CD4-positive, alpha-beta T cell treated with Interleukin-1 beta for 1 hour (primary cell): ENCODE measurements at places on chromosomes 3 and 15.

DNA sequence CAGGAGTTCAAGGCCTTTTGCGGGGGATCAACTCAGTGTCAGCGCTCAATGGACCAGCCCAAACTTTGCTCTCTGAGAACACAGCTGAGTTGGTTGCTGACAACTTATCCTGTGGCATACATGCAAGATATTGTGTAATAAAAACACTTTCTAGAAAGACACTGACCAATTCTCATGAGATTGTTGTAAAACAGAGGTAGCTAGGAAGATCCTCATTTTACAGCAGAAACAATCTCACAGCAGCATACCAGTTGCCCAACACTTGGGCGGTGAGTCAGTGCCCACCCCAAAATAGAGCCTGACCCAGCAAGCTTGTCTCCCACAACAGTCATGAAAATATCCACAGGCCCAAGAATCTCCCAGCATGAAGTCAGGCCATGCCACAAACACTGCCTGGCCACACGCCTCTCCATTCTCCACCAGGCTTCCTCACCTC, 18.2 kb downstream of the KLHL6 start:
- DNase-seq: peak; percentile 78

- peak; percentile 93 for DNase-seq
Measured at GRCh38 chr3:150763122-150763840, at the start of gene SIAH2. TSS of gene SIAH2 (minus strand) at chr3:150763169. CDS start at chr3:150762849, 320 bp downstream.

- DNase-seq: no peak
Measured at GRCh38 chr3:101735833-101736232, 11.4 kb downstream of the CEP97 start.

- DNase-seq: peak; percentile 91
Measured at GRCh38 chr15:90059208-90059985, 42.9 kb downstream of the IDH2 start.

DNA sequence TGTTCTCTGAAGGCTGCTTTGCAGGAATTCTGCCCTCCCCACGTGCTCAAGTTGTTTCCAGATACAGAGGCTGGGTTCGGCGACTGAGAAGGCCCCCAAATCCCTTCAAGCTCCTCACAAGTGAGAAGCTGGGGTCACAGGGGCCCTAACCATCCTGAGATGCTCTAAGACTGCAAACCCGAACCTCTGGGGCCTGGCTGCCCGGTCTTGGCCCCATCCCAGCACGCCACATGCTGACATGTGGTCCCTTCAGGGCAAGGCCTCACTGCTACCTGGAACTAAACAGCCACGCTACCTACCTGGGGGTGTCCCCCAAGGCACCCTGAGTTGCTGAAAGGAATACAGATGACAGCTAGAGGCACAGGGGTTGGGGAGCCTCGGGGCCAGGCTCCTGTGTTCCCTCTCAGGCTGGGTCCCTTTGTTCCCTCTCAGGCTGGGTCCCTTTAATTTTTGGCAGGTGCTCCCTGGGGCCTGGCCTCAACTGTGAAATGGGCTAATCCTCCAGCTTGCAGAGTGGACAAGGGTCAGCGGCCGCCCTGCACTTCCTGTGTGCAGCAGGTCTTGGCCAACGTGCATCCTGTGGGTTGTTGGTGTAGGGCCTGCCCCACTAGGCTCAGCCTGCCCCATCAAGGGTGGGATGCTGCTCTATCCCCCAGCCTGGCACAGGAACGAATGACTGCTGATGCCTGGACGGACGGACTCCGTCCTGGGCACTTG, 32.5 kb downstream of the KLHL25 start:
- no peak for DNase-seq

GRCh38 chr15:100663086-100663914, 60.9 kb downstream of the ASB7 start:
- DNase-seq: no peak

GRCh38 chr3:105356396-105356795, 10.3 kb upstream of the ALCAM start:
- DNase-seq: no peak

- DNase-seq: peak; percentile 87
Measured at GRCh38 chr3:13073326-13074005, at the start of gene IQSEC1. TSS of gene IQSEC1 (minus strand) at chr3:13073429. CDS start at chr3:13073014, 415 bp downstream.

DNA sequence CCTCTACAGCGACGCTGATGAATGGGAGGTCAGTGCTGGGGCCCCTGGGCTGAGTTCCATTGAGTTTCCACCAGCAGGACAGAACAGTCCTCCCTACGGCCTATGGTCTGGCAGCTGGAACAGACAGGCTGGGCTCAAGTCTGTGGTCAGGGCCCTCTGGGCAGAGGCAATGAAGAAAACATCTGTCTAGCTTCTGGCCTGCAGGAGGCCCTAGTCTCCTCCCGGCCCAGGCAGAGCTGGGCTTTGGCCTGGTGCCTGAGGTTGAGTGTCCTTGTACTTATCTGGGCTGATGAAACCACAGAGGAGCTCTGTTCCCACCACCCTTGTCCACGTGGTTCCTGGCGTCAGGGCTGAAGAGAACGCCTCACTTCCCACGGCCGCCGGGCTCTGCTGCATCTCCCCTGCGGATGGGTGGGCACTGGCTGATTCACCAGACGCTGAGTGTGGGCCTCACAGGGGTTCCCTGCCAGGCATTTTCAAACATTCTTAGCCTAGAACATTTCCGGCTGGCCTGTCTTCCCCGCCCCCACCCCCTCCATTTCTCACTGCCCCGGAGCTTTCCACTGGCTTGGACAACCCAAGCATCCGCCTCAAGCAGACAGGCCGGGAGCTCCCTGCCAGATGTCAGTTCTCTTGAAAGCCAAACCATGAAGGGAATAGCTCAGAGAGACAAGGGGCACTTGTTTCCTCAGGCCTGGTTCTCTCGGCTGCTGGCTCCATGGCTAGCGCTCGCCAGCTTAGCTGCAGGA, 20.3 kb downstream of the PPCDC start:
- DNase-seq: peak; percentile 29

DNA sequence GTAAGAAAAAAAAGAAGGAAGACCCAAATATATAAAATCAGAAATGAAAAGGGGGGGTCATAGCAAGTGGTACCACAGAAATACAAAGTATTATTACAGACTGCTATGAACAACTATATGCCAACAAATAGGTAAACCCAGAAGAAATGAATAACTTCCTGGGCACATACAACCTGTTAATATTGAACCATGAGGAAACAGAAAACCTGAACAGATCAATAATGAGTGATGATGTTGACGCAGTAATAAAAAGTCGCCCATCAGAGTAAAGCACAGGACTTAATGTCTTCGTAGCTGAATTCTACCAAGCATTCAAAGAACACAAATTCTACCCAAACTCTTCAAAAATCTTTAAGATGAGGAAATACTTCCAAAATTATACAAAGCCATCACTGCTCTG, 921.6 kb upstream of the SEMA6D start:
- no peak for DNase-seq
